ENCODE measurements at places on chromosomes 7 and 10. TPM values are rescaled to one million over a fixed set of nuclear protein-coding genes. Genes with fewer than 3 reads are reported as not detected.

Gene WNT8B
- total RNA-seq = not detected

Gene FUOM
- 11.2 TPM for total RNA-seq

- DNase-seq = no peak
These were observed 106.4 kb downstream of the GSAP start for GRCh38 chr7:77309714-77310220.

GRCh38 chr7:121546632-121547543 lies 150.8 kb upstream of the FAM3C start:
- no peak for DNase-seq

Gene TMEM184A
- 7.7 TPM for total RNA-seq

DNA sequence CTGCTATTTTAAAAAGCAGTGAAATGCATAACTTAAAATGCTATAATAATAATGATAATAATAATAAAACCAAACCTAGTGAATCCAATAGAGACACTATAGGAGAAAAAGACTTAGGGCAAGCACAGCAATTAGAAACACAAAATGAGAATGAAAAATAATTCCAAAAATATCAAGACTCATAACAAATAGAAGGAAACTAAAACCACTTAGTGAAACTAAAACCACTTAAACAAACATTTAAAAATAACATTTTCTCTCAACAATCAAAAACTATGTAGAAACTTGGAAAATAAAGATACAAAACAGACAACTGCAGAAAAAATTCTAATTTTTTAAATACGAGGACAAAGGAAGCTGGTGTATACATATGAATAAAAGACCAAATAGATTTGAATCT lies 655.2 kb upstream of the NRG3 start:
- DNase-seq = no peak

Gene VWA2
- 19.5 TPM for total RNA-seq

DNA sequence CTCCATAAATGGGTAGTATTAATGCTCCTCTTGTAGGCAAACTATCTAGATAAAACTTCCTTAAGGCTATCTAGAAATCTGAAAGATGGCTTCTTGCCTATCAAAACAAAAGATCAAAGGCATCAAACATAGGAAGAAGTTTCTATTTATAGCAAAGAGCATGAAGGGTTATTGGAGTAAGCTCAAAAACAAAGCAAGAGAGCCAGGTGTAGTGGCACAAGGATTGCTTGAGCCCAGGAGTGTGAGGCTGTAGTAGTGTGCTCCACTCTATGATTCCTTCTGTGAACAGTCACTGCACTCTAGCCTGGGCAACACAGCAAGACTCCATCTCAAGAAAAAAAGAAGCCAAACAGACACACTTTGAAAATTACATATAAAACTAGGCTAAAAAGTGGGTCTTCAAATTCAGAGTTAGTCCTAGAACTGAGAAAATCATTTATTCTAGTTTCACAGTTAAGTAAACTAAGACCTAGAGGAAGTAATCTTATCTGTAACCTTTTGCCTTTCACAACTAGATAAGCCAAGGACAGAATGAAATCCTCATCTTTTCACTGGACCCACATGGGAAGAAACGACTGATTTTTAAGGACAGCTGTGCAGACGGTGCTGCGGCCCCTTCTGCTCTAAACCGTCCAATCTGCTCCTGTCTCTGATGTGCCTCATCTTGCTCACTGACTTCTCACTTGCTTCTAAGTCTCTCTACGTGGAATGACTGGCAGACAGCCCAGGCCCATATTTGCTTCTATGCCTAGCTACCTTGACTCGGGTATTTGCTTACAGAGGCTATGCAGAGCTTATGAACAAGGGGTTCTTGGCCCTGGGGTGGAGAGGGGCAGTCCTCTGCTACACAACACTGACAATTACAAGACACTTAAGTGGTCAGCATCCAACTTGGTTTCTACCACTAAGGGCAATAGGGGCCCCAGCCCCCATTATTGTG lies 50.0 kb downstream of the ESYT2 start:
- no peak for DNase-seq
